Activated T-cell treated with anti-CD3 and anti-CD28 coated beads, Interleukin-2, amount 50 U/mL, for 24 hours (primary cell): ENCODE measurements at places on chromosomes 3 and 15.

- peak overlapping the region; percentile 89 for H3K27ac ChIP-seq
- H3K27me3 ChIP-seq, result no peaks in the 10 kb centered on the region
- peak; percentile 55 for DNase-seq
These were observed 10.6 kb upstream of the LEO1 start for GRCh38 chr15:51982013-51982769.

DNA sequence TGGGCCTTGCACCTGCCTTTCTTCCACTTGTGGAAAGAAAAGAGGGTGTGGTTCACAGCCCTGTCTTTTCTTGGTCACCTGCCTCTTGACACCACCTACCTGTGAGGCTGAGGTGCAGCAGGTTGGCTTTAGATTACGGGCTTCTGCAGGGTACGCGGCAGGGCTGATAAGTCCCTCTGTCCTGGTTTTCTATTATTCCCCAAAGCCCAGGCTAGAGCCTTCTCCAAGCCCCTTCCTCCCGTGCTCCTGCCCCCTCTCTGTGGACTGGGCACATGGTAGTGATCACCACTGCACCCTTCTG lies 44.8 kb upstream of the HACD2 start:
- H3K36me3 ChIP-seq, result peaks cover 14% of the 10 kb centered on the region
- no peak overlapping the region for H3K4me3 ChIP-seq
- no peak overlapping the region for H3K27ac ChIP-seq
- DNase-seq, result no peak
- no peaks in the 10 kb centered on the region for H3K4me1 ChIP-seq
- peaks cover 4% of the 10 kb centered on the region for H3K27me3 ChIP-seq

GRCh38 chr15:38021259-38021658 lies 86.8 kb downstream of the TMCO5A start:
- H3K4me1 ChIP-seq, result no peaks in the 10 kb centered on the region
- H3K27me3 ChIP-seq, result peaks cover 6% of the 10 kb centered on the region
- no peak overlapping the region for H3K4me3 ChIP-seq
- no peak for DNase-seq

DNA sequence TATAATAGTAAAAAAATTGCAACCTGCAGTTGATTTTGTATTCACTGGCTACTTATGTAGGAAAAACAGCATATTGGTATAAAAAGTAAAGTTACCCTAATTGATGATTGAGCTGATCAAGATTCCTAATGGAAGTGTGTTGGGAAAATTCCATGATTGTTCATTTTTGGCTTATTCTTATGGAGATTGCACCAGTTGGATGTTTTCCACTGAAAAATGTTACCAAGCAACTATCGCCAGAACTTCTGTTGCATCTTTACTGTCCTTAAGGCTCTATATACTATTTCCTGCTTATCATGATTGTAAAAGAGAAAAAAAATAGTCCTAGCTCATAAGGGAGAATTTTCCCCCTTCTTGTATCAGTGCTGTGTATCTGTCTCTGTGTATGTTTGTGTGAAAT lies 48.6 kb downstream of the SLC25A26 start:
- H3K4me1 ChIP-seq, result peaks cover 11% of the 10 kb centered on the region
- H3K27ac ChIP-seq, result no peak overlapping the region
- H3K27me3 ChIP-seq, result no peaks in the 10 kb centered on the region

DNA sequence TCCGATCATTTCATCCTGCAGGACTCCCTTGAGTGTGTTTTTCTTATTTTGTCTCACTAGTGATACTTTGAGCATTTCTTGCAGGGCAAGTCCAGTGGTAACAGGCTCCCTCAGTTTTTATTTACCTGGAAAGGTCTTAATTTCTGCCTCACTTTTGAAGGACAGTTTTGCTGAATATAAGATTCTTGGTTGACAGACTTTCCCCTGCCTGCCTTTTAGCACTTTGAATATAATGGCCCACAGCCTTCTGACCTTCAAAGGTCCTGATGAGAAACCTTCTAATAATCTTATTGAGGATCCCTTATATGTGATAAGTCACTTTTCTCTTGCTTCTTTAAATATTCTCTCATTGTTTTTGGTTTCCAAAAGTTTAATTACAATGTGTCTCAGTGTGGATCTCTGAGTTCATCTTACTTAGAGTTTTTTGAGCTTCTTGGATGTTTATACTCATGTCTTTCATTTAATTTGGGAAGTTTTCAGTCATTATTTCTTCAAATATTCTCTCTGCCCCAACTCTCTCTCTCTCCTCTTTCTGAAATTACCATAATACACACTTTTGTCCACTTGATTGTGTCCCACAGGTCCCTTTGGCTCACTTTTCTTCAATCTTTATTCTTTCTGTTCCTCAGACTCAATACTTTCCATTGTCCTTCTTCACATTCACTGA lies 36.3 kb upstream of the ARIH1 start:
- H3K27me3 ChIP-seq, result peaks cover 33% of the 10 kb centered on the region
- no peak overlapping the region for H3K4me3 ChIP-seq
- no peaks in the 10 kb centered on the region for H3K4me1 ChIP-seq
- H3K27ac ChIP-seq, result no peak overlapping the region
- H3K36me3 ChIP-seq, result peaks cover 4% of the 10 kb centered on the region

GRCh38 chr3:5426094-5426883 lies 238.8 kb downstream of the EDEM1 start:
- peaks cover 16% of the 10 kb centered on the region for H3K27me3 ChIP-seq
- peak; percentile 71 for DNase-seq
- no peak overlapping the region for H3K27ac ChIP-seq
- peaks cover 17% of the 10 kb centered on the region for H3K4me1 ChIP-seq
- no peaks in the 10 kb centered on the region for H3K36me3 ChIP-seq

GRCh38 chr3:188192034-188192433 lies 38.1 kb downstream of the LPP start:
- peaks cover 50% of the 10 kb centered on the region for H3K4me1 ChIP-seq
- H3K36me3 ChIP-seq, result peaks cover 41% of the 10 kb centered on the region

GRCh38 chr3:115789481-115789880 lies 166.2 kb downstream of the GAP43 start:
- peaks cover 58% of the 10 kb centered on the region for H3K4me1 ChIP-seq
- H3K4me3 ChIP-seq, result no peak overlapping the region
- no peaks in the 10 kb centered on the region for H3K36me3 ChIP-seq
- no peaks in the 10 kb centered on the region for H3K27me3 ChIP-seq

DNA sequence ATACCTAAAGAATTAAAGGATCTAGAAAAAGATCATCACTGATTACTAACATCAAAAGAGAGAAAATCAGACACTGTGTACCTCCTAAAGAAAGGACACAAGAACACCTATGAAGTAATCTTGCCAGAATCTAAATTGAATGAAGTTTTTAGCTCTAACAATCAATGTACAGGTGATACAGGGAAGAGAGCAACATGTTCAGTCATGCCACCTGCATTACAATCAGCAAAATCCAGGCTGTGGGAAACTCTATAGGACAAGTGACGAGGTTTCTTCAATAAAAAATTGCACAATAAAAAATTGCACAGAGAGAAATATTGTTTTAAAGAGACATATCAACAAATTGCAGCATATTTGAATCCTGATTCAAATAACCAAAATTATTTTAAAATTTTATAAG lies 93.3 kb downstream of the SEMA5B start:
- no peak overlapping the region for H3K4me3 ChIP-seq
- H3K36me3 ChIP-seq, result no peaks in the 10 kb centered on the region
- H3K27ac ChIP-seq, result no peak overlapping the region
- no peaks in the 10 kb centered on the region for H3K4me1 ChIP-seq
- DNase-seq, result no peak
- H3K27me3 ChIP-seq, result no peaks in the 10 kb centered on the region

- H3K4me1 ChIP-seq, result peaks cover 53% of the 10 kb centered on the region
- H3K27ac ChIP-seq, result peak overlapping the region; percentile 91
- H3K36me3 ChIP-seq, result peaks cover 68% of the 10 kb centered on the region
- H3K4me3 ChIP-seq, result peak overlapping the region; percentile 41
- peak; percentile 46 for DNase-seq
- H3K27me3 ChIP-seq, result no peaks in the 10 kb centered on the region
These were observed 237.6 kb upstream of the BHLHE40 start for GRCh38 chr3:4741404-4742307.

GRCh38 chr3:74603292-74603691 lies 11.2 kb downstream of the CNTN3 start:
- no peak overlapping the region for H3K27ac ChIP-seq
- H3K4me1 ChIP-seq, result no peaks in the 10 kb centered on the region
- DNase-seq, result no peak
- no peaks in the 10 kb centered on the region for H3K27me3 ChIP-seq
- no peak overlapping the region for H3K4me3 ChIP-seq

- peaks cover 10% of the 10 kb centered on the region for H3K4me1 ChIP-seq
- peak overlapping the region; percentile 72 for H3K4me3 ChIP-seq
- H3K36me3 ChIP-seq, result no peaks in the 10 kb centered on the region
- H3K27ac ChIP-seq, result peak overlapping the region; percentile 81
These were observed 27.5 kb downstream of the MELTF start for GRCh38 chr3:197001972-197002700.

DNA sequence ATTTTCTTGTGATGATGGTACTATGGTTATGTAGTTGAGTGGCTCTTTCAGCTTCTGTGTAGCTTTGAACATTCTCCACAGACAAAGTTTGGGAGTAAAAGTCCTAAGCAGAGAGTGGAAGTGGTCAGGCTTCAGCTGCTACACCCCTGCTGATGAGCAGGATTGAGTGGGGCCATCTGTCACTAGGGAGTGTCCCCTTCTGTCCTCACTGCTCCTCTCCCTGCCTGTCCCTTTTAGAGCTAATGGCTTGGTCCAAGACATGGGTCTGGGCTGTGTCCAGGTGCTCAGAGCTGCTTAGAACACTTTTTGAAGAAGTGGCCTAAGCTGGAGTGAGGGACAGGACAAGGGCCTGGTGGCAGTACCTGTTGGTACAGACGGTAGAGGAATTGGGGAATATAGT lies 15.1 kb downstream of the MYZAP start:
- DNase-seq, result no peak
- no peak overlapping the region for H3K4me3 ChIP-seq
- no peak overlapping the region for H3K27ac ChIP-seq
- no peaks in the 10 kb centered on the region for H3K27me3 ChIP-seq

DNA sequence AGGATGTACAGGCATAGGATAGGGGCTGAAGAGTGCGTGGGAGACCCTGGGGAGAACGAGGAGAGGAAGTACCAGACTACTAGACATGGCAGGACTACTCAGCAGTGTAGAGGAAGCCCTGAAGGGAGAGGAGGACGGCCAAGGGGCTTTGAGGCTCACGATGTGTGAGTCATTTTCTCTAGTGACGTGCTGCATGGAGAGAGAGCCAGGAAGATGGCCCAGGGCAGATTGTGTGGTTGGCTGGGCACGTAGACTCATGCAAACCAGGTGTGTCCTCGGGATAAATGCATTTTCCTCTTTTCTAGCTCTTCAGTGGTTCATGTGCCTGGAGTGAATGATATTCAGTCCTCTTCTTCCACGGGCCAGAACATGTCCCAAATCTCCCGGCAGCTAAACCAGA lies 115.0 kb upstream of the ABHD17C start:
- no peak overlapping the region for H3K4me3 ChIP-seq
- DNase-seq, result no peak
- H3K27ac ChIP-seq, result no peak overlapping the region

DNA sequence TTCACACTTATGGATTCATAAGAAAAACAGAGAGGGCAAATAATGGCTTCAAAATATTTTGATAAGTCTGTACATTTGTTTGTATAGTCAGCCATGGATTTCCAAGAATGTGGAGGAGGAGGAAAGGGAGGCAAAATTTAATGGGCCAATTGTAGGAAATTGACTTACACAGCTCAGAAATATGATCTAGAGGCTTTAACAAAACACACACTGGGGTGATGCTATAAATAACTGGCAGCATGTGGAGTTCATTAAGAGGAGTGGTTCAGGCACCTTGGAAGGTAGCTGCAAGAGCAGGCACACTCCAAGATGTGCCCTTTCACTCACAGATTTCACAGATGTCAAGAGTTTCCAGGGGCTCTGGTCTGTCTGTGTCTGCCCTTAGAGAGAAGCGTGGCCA lies 193.4 kb upstream of the RASGRP1 start:
- H3K36me3 ChIP-seq, result no peaks in the 10 kb centered on the region
- no peak overlapping the region for H3K4me3 ChIP-seq
- H3K27ac ChIP-seq, result no peak overlapping the region

- no peak overlapping the region for H3K4me3 ChIP-seq
- no peaks in the 10 kb centered on the region for H3K4me1 ChIP-seq
- H3K27me3 ChIP-seq, result peaks cover 43% of the 10 kb centered on the region
- H3K27ac ChIP-seq, result no peak overlapping the region
- H3K36me3 ChIP-seq, result no peaks in the 10 kb centered on the region
These were observed 30.0 kb downstream of the PAQR5 start for GRCh38 chr15:69328739-69329138.

- no peak for DNase-seq
- H3K27me3 ChIP-seq, result peaks cover 48% of the 10 kb centered on the region
- no peak overlapping the region for H3K27ac ChIP-seq
These were observed 5.4 kb downstream of the ANKRD63 start for GRCh38 chr15:40277471-40277870.

DNA sequence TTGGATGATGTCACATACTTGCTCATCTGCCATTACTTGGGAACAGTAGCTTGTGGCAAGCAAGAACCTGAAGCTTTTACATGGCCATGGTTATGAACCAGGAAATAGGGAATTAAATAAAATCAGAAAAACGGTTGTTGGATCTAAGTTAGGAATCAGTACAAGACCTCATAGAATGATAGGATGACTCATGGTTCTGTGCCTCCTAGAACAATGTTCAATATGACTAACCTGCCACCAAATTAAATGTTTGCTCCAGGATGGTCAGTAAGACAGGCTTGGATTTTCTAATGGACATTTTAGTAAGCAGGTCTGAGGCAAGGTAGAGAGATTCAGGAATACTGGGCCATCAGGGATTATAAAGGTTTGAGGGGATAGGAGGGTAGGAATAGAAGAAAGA lies 218.9 kb downstream of the PLOD2 start:
- H3K27ac ChIP-seq, result no peak overlapping the region
- H3K4me3 ChIP-seq, result no peak overlapping the region
- no peaks in the 10 kb centered on the region for H3K27me3 ChIP-seq
- no peak for DNase-seq
- no peaks in the 10 kb centered on the region for H3K36me3 ChIP-seq
- no peaks in the 10 kb centered on the region for H3K4me1 ChIP-seq

DNA sequence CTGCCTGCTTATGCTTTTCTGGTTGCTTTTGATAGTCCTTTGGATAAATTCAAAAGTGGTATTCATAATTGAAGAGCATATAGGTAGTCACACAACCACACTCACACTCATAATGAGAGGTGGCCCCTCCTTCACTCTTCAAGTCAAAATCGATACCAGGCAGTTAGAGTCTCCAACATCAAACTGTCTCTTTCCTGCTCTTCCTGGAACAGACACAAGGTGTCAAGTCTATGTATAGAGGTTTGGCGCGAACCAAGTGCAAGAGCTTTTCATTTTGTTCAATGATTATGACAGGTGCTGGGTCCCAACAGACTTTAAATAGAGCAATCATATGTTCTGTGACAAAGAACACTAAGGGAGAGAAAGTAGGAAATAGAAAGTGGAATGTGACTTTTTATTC lies 29.9 kb upstream of the RGMA start:
- no peak overlapping the region for H3K4me3 ChIP-seq
- H3K27ac ChIP-seq, result no peak overlapping the region
- peaks cover 19% of the 10 kb centered on the region for H3K27me3 ChIP-seq
- no peaks in the 10 kb centered on the region for H3K36me3 ChIP-seq
- H3K4me1 ChIP-seq, result peaks cover 7% of the 10 kb centered on the region

GRCh38 chr15:99478977-99479376 lies 86.8 kb upstream of the MEF2A start:
- H3K36me3 ChIP-seq, result no peaks in the 10 kb centered on the region
- H3K4me3 ChIP-seq, result no peak overlapping the region
- H3K27ac ChIP-seq, result no peak overlapping the region
- H3K27me3 ChIP-seq, result no peaks in the 10 kb centered on the region
- peaks cover 35% of the 10 kb centered on the region for H3K4me1 ChIP-seq

- no peak for DNase-seq
- H3K27me3 ChIP-seq, result no peaks in the 10 kb centered on the region
- H3K4me1 ChIP-seq, result no peaks in the 10 kb centered on the region
- H3K4me3 ChIP-seq, result no peak overlapping the region
These were observed 281.2 kb upstream of the DPH6 start for GRCh38 chr15:35827141-35827540.
